ENCODE measurements at places on chromosomes 5 and 9. TPM values are rescaled to one million over a fixed set of nuclear protein-coding genes. Genes with fewer than 3 reads are reported as not detected.

NTNG2 gene
- total RNA-seq = 0.07 TPM

SUSD3 gene
- 0.27 TPM for total RNA-seq

MATR3 gene
- total RNA-seq = 344 TPM

FIBCD1 gene
- total RNA-seq = 14.6 TPM

GRCh38 chr5:133421394-133421793 lies 190.9 kb downstream of the FSTL4 start:
- DNase-seq = no peak

DNA sequence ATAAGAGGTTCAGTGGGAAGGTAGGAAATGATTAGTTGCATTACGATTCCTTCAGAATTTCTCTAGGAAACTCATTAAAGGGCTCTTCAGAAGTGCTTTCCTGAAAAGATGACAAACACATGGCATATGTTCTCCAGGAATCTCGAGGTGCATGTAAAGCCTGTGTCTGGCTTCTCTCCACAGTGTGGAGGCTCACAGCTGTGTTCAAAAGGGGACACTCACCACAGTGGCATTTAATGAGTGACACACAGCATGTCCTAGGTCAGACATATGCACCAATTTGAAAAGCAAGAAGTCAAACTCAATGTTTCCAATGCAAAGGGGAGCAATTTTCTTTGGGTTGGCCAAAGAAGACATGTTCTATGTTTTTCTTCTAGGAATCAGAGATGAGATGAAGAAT lies 976.9 kb downstream of the MAT2B start:
- DNase-seq = no peak

GRCh38 chr5:95177456-95177855 lies 107.4 kb downstream of the MCTP1 start:
- no peak for DNase-seq

- no peak for DNase-seq
These were observed 234.2 kb upstream of the CDH6 start for GRCh38 chr5:30959238-30959637.

- DNase-seq = no peak
These were observed 391.0 kb downstream of the TMEM232 start for GRCh38 chr5:110335361-110336066.

GRCh38 chr9:126758916-126759585 lies 45.8 kb upstream of the ZBTB43 start:
- DNase-seq = no peak

Measured in NCI-H460 (cell line).